ENCODE measurements at places on chromosomes 6 and 20. TPM values are rescaled to one million over a fixed set of nuclear protein-coding genes. Genes with fewer than 3 reads are reported as not detected.

The FABP7 gene
- total RNA-seq = not detected

The CD24 gene
- 578 TPM for total RNA-seq

The SLC22A2 gene
- total RNA-seq = not detected

The NELFE gene
- 123 TPM for total RNA-seq

- no peak for DNase-seq
Observed at GRCh38 chr6:12148841-12149240, 136.7 kb downstream of the HIVEP1 start.

GRCh38 chr20:32762754-32763201, 593 bp downstream of the DNMT3B start:
- DNase-seq = no peak

DNA sequence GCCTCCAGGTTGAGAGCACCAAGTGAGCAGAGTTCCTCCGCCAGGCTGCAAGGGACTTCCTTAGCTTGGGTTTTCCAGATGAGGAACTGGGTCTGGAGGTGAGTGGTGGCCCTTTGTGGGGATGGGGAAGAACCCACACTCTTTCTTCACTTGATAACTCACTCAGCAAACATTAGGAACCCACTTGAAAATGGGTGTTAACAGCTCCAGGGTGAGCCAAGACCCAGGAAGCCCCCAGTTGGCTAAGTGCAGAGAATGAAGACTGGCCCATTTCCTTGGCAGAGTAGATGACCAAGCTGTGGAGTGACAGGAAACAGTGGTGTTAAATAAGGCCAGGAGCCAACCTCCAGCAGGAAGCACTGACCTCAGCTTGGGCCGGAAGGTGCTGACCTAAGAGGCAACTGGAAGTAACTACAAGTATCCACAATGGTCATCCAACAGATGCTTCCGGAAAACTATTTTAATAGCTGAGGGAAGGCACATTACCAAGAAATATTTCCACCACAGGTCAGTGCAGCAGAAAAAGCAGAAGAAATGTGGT, 22.7 kb downstream of the MRPL14 start:
- no peak for DNase-seq

- no peak for DNase-seq
Observed at GRCh38 chr6:13038315-13038714, 290.0 kb downstream of the TBC1D7 start.

DNA sequence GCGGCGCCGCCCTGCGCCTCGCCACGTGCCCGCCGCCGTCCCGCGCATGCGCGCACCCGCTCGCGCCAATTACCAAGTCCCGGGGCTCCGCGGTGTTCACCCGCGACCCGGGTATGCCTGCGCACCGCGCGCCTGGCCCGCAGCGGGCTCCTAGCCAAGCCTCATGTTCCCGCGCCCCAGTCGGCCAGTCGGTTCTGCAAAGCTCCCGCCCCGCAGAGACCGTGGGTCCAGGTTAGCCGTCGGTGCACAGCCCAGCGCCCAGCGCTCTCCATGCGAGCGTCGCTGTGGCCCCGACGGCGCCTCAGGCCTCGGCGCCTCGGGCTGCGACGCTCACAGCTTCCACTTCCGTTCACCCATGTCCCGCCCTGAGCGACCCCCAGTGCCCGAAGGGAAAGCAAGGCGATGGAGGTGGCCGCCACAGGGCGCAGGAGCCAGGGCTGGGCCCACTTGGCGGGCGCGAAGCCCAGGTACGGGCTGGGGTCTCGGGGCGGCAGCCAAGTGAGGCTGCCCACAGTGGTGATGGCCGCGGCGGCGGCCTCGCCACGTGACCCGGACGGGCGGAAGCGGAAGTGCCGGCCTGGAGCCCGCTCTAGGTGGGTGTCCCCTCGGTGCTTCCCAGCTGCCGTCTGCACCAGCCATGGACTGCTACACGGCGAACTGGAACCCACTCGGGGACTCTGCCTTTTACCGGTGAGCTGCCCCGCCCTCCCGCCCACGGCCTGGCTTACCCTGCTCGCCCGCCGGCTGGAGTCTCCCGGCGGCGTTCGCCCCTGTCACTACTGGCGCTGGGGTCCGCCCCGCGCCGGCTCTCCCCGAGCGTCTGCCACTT, at the start of the genes PCED1A and VPS16:
Gene PCED1A (minus strand): TSS at position 518 of the 829 bp plus-strand sequence. CDS start 743 bp downstream, outside the sequence.
Gene VPS16 (plus strand): TSS at position 608 of the 829 bp plus-strand sequence. CDS start 30 bp downstream, at position 638.
- DNase-seq = peak; percentile 39

- no peak for DNase-seq
Observed at GRCh38 chr6:147549531-147549930, 41.0 kb downstream of the SAMD5 start.

DNA sequence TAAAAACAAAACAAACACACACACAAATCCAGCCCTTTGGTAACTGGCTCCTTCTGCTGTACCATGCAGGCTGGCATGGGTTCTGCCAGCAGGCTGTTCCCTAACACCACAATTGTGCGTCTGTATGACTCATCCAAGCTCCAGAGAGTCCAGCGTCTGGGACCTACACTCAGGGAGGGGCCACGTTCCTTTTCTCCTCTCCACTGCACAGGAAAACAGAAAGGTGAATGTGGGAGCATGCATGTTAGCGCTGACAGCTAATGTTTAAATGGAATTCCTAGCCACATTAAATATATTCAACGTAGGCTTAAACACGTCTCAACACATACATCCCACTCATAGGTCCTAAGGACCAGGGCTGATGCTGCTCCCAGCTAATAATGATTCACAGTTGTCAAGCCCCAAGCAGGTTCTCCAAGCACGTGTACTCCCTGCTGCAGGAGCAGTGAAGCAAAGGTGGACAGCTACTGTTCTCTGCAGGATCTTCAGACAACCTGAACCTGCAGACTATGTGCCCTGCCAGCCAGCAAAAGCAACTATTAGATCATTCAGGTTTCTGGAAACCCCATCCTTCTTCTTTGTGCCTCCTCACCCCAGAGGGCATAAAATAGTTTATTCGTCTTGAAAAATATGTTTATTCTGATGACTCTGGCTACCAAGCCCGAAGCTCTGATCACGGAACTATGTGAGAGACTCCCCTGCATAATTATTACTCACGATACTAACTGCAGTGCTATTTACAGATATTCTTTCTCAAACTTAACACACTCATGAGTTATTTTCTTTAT, 20.9 kb downstream of the MAP1LC3A start:
- peak; percentile 58 for DNase-seq

Data from kidney epithelial cell (primary cell).